Activated T-helper 2 cell treated with anti-CD3 and anti-CD28 coated beads, Interferon-gamma antibody, Interleukin-2, Interleukin-4, amounts not matched to agents 10 μg/mL and 5 μg/mL and 100 μg/mL, durations not matched to agents 14 hours and 24 hours and 36 hours (primary cell): ENCODE measurements at places on chromosomes 4 and X.

GRCh38 chrX:153830640-153831428, 490 bp upstream of the PDZD4 start:
- H3K4me1 ChIP-seq: peaks cover 3% of the 10 kb centered on the region
- no peak overlapping the region for H3K27ac ChIP-seq
- DNase-seq: no peak
- H3K27me3 ChIP-seq: peaks cover 34% of the 10 kb centered on the region
- no peaks in the 10 kb centered on the region for H3K36me3 ChIP-seq

DNA sequence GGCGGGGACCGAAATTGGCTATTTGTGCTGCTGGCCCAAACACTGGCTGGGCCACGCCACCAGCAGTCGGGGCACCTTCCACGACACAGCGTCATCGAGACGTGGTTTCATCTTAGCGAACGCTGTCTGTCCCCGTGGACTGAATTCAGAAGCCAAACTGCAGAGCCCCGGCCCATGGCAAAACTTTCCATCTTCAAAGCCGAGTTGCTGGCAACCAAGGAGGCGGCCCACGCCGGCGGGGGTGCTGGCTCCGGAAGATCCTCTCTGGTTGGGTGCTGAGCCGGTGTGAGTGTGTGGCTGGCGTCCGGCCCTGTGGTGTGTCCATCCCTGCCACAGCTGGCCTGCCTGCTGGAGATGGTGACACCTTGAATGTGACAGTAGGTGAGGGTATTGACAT, 96.6 kb upstream of the ADRA2C start:
- H3K4me1 ChIP-seq: no peaks in the 10 kb centered on the region
- no peak overlapping the region for H3K4me3 ChIP-seq
- H3K27me3 ChIP-seq: no peaks in the 10 kb centered on the region
- no peak overlapping the region for H3K27ac ChIP-seq
- H3K36me3 ChIP-seq: no peaks in the 10 kb centered on the region

- no peak overlapping the region for H3K4me3 ChIP-seq
- no peak overlapping the region for H3K27ac ChIP-seq
- H3K36me3 ChIP-seq: no peaks in the 10 kb centered on the region
- H3K4me1 ChIP-seq: no peaks in the 10 kb centered on the region
These were observed 17.6 kb downstream of the FBXO8 start for GRCh38 chr4:174265916-174266315.

DNA sequence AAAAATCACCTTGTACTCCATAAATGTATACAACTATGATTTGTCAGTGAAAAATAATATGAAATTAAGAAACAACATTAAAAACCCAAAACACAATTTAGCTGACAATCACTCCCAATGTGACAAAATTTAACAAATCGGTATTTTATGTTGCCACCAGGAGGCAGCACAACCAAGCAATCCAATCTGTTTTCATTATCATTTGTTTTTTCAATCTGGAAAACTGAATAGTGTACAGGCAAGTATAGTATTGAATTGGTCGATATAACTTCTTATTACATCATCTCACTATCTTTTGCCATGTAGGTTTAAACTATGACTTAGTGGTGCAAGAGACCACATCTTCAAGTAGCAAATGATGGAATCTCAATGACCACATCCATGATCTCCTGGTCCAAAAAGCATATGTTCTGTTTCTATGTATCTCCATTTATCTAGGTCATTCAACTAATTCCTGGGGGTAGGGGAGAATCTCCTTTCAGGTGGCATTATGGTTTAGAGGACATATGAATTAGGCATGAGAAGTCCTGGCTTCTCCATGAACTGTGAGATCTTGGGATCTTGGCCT, 112.9 kb upstream of the AGA start:
- H3K27me3 ChIP-seq: no peaks in the 10 kb centered on the region
- no peak overlapping the region for H3K27ac ChIP-seq
- no peak for DNase-seq
- no peak overlapping the region for H3K4me3 ChIP-seq
- no peaks in the 10 kb centered on the region for H3K4me1 ChIP-seq

GRCh38 chr4:99202094-99202493, 17.0 kb downstream of the ADH6 start:
- H3K27me3 ChIP-seq: no peaks in the 10 kb centered on the region
- H3K36me3 ChIP-seq: no peaks in the 10 kb centered on the region
- H3K4me1 ChIP-seq: no peaks in the 10 kb centered on the region
- H3K27ac ChIP-seq: no peak overlapping the region

GRCh38 chrX:55357236-55357635, 92.5 kb upstream of the PAGE3 start:
- H3K36me3 ChIP-seq: no peaks in the 10 kb centered on the region
- H3K27me3 ChIP-seq: no peaks in the 10 kb centered on the region
- no peak overlapping the region for H3K27ac ChIP-seq
- H3K4me1 ChIP-seq: no peaks in the 10 kb centered on the region
- no peak overlapping the region for H3K4me3 ChIP-seq
- no peak for DNase-seq

- H3K4me1 ChIP-seq: no peaks in the 10 kb centered on the region
- no peak for DNase-seq
- H3K4me3 ChIP-seq: no peak overlapping the region
- H3K36me3 ChIP-seq: no peaks in the 10 kb centered on the region
- H3K27me3 ChIP-seq: no peaks in the 10 kb centered on the region
These were observed 52.8 kb downstream of the GRIA3 start for GRCh38 chrX:123236859-123237258.
